ENCODE measurements at places on chromosomes 11 and 22.

GRCh38 chr22:19477321-19478044 lies 1.5 kb downstream of the UFD1 start:
- no peak for DNase-seq

DNA sequence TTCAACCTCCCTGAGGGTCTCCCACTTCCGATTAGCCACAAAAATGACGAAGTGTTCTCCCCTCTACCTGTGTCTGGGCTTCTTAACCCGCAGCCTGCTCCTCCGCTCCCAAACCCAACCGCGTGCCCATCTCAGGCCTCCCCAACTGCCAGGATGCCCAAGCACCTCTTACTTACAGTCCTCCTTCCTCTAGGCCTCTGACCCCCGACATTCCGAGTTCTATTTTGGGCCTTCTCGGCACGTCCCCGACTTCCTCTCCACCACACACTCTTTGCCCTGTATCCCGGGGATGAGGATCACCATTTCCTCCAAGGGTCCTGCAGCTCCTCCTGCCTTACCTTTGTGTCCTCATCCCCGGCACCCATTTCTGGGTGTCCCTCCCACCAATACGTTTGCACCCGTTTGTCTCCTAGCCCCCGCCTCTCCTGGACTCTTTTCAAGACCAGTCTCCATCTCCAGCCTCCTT lies 388 bp upstream of the MUS81 start:
- no peak for DNase-seq

DNA sequence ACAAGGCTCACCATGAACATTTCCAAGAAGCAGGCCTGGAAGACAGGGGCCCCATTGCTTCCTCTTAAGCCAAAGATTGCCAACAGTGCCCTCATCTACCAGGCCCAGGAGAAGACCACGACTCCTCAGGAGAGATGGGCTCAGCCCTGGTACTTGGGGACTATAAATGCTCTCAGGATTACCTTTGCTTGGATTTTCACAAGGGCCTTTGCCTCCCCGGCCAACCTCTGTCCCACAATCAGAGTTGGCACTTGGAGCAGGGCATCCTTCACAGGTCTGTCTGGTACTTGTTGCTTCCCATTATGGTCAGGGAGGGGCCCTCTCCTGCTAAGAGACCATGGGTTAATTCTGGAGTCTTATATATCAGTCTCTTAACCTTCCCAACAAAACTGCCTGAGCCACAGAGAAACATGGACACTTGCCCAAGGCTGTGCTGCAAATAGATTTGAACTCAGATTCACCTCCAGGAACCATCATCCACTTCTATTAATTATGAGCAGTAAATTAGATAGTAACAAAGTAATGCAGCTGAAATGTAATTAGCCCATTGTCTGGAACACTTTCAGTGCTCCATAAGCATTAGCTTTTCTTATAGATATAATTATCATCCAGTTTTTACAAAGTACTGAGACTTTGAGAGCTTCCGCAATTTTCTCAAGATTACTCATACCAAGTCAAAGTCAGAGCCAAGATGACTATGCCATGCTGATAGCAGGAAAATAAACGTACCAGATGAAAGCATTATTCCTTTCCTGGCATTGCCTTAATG lies 33.5 kb downstream of the POU2AF3 start:
- DNase-seq: no peak

- DNase-seq: no peak
Measured at GRCh38 chr22:28232204-28232603, 313.1 kb upstream of the PITPNB start.

GRCh38 chr22:48957311-48957986 lies 870.2 kb downstream of the BRD1 start:
- no peak for DNase-seq

DNA sequence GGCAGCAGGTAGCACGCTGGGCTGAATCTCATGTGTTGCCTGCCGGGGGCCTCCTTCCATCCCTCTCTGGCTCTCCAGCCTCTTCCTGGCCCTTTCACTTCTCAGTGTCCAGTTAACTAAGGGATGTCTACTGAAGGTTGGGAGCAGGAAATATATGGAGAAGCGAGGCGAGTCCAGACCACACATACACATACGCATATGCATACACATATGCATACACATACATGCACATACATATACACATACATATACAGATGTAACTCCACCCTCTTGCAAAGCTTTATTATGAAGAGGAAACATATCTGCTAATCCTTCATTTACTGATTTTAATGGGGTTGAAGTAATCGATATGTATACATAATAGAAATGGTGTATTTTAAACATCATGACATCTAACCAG lies 636.1 kb upstream of the CCDC179 start:
- DNase-seq: no peak

DNA sequence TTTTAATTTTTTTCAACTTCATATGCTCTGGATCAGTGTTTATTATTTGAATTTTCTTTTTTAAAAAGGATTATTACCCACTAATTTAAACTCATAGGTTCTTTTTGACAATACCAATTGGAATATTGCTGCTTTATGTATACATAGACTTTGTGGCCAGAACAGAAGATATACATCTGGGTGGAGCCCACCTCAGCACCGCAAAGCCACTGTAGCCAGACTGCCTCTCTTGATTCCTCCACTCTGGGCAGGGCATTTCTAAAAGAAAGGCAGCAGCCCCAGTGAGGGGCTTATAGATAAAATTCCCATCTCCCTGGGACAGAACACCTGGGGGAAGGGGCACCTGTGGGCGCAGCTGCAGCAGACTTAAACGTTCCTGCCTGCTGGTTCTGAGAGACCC lies 10.6 kb upstream of the C11orf58 start:
- no peak for DNase-seq

DNA sequence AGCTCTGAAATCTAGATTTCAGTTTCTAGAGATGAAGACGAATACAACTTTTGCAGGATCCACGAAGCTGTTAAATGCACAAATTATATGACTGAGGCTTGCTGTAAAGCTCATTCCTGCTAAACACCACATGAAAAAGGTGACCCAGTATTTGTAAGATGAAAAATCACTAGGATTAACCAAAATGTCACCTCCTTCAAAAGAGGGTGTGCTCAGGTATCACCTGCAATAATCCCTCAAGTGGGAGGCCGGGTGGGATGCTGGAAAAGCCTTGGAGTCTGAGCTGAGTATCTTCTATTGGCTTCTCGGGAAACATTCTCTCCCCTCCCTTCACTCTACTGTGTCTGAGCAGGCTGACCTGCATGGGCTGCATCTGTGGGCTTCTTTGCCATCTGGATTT lies 195.8 kb downstream of the NELL1 start:
- DNase-seq: no peak

- DNase-seq: no peak
Measured at GRCh38 chr11:2929950-2930703, 907 bp upstream of the PHLDA2 start.

DNA sequence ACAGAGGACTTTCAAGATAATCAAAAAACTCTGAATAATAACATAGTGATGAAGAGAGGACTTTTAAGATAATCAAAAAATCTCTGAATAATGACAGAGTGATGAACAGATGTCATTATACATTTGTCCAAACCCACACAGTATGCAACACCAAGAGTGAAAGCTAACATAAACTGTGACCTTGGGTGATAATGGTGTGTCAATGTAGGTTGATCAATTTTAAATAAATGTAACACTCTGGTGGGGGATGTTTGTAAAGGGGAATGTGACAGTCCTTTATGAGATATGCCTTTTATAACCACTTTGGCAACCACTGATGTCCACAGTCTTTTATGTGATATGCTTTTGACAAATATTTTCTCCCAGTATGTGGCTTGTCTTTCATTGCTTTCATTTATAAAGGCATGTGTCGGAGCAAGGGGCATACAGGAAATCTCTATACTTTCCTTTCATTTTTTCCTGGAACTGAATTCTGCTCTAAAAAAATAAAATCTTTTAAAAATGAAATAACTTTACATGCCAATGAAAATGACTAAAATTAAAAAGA lies 10.3 kb upstream of the OR9G1 start:
- DNase-seq: no peak

- DNase-seq: no peak
Measured at GRCh38 chr11:112023104-112023503, 2.1 kb upstream of the DLAT start.

Data from CD8-positive, alpha-beta T cell (primary cell).